ENCODE measurements at places on chromosomes 11 and 22.
A peak's percentile ranks its signal among the peaks of the same experiment; 100 is the strongest.

DNA sequence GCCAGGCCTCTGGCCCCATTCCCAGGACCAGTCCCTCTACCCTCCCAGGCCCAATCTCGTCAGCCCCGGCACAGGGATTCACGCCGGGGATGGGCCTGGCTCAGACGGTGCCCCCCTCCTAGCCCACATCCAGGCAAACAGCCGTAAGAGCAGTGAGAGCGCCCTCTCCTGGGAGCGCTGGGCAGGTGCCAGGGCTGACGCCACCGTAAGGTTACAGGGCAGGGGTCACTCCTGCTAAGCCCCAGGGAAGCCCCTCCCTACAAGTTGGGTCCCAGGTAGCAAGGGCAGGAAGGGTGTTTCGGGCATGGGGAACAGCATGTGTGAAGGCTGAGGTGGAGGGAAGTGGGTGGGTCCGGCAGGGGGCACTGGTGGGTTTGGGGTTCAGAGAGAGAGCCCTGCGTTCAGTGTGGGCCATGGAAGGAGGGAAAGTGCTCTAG lies 19.2 kb upstream of the PPARA start:
- DNase-seq = no peak

DNA sequence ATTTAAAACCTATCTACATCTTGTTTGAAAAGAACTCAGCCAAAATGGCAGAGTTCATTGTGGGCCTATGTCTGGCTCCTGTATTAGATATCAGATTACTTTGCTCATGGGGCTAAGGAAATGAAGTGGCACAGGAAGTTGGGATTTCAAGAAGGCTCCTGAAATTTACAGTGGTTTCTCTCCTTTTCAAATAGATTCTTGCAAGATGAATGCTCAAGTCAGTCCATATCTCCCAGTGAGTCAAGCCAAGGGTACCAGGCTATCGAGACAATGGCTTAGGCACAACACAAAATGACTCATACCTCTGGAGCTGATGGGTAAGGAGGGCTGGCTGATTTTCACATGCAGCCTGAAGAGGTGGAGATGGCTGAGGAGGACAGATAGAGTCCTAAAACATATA lies 24.1 kb upstream of the APOA1 start:
- no peak for DNase-seq

DNA sequence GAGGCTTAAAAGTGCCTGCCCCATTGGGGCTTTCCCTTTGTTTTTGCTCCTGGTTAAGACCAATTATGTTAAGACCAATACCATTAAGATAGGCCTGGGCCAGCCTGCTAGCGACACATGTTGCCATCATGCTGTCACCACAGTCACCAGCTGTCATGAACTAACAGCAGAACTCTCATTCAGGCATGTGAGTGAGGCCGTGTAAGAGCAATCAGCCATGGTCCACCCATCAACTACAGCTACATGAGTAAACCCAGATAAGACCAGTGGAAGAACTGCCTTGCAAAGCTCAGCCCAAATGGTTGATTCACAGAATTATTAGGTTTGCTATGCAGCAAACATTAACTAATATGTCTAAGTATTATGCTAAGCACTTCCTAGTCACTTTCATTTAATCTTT lies 19.9 kb downstream of the GLYAT start:
- no peak for DNase-seq

GRCh38 chr11:68042219-68043028 lies 3.6 kb downstream of the TCIRG1 start:
- no peak for DNase-seq

- DNase-seq = no peak
These were observed 12.7 kb downstream of the MYO18B start for GRCh38 chr22:25754527-25755202.

GRCh38 chr11:125886997-125887372 lies 483 bp upstream of the HYLS1 start:
- peak; percentile 39 for DNase-seq

DNA sequence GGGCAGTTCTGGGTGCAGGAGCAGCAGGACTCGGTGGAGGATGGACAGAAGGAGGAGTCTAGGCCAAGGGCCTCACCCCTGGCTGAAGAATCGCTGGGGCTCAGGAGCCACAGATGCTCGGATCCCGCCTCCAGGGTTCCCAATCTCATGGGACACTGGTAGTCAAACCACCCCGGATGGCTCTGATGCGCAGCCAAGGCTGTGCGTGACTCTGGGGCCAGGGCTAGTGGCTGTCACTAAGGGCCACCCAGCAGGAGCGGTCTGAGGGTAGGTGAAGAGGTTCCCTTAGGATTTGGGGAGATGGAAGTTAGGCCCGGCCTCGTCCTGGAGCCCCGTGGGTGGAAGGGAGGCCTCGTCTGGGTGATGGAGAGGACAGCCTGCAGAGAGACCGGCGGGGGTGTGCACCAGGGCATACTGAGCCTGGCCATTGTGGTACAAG lies 300.6 kb downstream of the TBC1D22A start:
- DNase-seq = no peak

DNA sequence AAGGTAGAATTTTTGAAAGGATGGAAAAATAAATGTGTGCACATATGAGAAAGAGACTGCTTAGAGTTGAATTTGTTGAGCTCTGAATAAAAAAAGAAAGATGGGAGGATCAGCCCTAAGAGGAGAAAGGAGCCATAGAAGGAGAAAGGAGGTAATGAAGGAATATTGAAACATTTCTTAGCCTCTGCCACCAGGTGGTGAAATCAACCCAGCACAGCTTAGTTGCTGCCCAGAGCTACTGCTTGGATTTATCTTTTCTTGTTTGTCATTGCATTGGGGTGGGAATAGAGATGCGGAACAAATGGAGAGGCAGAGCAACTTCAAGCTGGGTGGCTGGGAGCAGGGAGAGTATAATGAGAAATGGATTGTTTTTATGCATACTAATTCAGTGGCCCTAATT lies 80.4 kb downstream of the SERGEF start:
- no peak for DNase-seq

DNA sequence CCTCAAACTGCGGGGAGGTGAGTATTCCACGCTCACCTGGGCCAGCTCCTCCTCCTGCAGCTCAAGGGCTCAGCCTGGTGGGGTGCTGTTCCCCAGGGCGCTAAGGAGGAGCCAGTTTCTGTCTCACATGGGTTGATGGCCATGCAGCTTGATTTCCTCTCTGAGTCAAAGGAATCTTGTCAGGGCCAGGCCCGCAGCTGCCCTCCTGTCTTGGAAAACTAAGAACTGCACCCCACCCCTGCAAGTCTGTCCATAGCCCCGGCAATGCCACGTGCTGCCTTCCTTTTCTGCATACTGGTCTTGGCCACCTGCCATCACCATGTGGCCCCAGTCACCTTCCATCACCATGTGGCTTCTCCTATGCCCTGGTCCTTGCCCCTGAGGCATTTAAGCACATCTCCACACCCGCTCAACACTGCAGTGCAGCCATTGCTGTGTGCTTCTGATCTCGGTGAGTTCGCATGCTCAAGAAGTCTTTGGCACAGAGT lies 35.2 kb upstream of the CLDN5 start:
- no peak for DNase-seq

DNA sequence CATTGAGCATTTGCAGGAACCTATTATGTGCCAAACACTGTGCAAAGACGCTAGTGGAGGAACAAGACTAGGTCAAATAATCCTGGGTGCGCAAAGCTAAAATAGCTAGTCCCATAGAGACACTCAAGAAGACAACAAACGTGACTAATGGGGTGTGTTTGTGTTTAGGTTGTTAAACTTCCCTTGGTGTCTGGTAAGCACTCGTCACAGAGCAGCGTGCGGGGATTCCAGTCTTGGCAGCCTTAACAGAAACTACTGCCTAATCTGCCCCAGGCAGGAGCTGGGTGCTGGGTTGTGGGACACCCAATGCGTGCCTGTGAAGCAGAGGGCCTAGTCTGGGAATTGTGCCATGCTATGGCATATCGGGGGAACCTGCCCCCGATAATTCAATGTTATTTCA lies 10.8 kb upstream of the CALCB start:
- no peak for DNase-seq

GRCh38 chr11:27391331-27392015 lies 28.5 kb upstream of the CCDC34 start:
- DNase-seq = no peak

GRCh38 chr11:61510166-61510919 lies 1.8 kb downstream of the LRRC10B start:
- no peak for DNase-seq

GRCh38 chr11:115699733-115700132 lies 195.5 kb upstream of the CADM1 start:
- DNase-seq = no peak

DNA sequence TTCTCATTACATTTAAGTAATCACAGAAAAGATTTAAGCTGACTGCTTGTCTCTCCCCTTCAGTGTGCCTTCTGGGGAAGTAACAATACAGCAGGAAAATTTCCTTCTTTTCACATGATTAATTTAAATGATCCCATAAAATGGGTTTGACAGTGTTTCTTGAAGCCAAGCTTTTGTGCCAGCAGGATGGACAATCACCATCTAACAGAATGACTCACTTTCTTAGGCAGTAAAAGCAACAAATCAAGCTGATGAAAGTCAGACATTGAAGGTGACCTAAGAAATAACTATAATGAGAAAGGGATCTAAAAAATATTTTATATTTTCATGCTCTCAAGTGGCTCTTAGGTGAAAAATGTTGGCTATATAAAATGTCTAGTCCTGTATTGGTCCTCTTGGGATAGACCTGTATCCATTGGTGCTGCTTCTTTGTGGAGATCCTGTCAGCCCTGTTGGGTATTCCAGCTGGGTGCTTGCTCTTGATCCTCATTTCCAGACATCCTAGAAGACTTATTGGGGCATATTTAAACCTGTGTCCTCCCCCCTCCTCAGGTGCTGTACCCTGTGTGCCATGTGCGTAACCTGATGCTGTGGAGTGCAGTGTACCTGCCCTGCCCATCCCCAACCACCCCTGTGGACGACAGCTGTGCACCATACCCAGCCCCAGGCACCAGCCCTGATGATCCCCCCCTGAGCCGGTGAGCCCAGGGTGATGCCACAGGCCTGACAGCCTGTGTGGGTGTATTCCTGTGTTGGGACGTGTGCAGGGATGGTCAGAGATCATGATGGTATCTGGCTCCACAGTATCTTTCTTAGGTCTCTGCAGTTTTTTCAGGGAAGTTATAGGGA lies 62.7 kb upstream of the HORMAD2 start:
- no peak for DNase-seq

GRCh38 chr11:104892723-104893511 lies 5.3 kb downstream of the CASP12 start:
- DNase-seq = no peak

DNA sequence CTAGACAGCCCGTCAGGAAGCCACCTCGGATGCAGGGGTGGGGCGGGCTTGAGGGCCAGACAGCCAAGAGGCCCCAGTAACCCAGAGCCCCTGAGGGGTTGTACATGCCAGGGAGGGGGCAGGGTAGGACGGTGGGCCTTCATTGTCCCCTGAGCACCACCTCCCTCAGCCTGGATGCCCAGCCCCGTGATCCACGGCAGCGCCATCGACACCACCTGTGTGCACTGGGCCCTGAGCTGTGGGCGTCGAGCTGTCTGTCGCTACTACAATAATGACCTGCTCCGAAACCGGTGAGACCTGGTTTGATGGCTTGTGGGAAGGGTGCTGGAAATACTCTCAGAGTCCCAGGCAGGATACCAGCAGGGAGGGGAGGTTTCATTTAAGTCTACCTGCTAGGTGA lies 37.4 kb upstream of the TPBGL start:
- no peak for DNase-seq

DNA sequence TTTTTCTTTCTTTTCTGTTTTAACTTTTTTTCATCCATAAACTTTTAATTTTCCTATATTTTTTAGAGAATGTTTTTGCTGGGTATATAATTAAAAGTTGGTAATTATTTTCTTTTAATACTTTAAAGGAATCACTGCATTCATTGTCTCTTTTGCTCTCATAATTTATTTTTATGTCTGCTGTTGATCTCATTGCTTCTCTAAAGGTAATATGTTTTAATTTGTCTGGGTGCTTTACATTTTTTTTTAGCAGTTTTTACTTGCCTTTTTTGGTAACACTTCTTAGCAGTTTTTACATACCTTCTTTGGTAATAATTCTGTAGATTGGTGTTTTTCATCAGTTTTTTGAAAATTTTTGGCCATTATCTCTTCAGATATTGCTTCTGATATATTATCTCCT lies 89.4 kb upstream of the BMAL1 start:
- DNase-seq = no peak

DNA sequence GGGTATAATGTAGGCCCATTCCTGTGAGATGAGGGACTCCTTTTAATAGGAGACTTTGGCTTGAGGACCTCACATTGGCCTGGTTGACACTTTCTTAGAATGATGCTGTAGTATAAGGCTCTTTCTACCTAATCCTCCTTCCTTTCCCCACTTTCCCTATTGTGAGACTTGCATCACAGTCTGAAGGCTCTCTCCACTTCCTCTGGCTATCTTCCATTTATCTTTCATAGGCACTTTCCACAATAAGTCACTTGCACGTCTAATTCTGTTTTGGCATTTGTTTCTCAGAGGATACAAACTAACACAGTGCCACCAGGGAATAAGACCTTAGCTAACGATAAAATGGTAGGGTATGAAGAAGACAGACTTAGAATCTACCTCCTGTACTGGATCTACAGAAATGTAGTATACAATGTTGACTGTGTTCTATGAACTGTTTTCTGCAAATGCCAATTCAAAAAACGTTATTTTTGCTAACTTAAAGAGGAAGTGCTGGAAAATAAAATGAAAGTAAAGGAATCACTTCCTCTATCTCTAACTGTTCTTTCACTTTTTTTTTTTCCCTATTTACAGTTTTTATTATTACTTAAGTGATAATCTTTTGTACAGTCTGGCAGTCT lies 17.9 kb upstream of the PDE3B start:
- no peak for DNase-seq

GRCh38 chr11:62922653-62923431 lies 1.7 kb upstream of the CHRM1 start:
- no peak for DNase-seq

DNA sequence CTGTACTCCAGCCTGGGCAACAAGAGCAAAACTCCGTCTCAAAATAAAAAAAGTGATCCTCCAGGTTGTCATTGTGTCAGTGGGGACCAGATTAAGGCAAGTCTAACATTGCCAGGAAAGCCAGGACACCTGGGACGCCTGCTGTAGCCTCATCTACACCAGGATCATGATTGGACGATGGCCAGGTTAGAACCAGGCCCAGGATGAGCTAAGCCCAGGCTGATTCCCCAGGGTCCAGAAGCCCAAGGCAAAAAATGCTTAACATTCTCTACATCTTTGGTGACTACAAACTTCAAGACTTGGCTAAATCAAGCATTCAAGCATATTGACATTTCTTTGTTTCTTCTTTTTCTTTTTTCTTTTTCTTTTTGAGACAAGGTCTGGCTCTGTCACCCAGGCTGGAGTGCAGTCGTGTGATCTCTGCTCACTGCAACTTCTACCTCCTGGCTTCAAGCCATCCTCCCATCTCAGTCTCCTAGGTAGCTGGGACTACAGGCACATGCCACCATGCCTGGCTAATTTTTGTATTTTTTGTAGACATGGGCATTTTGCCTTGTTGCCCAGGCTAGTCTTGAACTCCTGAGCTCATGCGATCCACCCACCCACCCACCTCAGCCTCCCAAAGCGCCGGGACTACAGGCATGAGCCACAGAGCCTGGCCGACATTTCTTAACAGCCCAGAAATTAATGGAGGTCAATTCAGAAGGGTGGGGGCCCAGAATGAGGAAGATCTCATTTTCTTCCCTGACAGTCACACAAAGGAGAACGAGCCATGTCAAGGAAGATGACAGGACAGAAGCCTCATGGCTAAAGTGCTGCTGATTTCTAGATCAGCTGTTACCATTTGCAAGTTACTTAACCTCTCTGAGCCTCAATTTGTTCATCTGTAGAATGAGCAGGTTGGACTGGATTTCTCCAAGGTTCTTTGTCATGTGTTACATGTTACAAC lies 12.5 kb upstream of the PTPRJ start:
- no peak for DNase-seq
